ENCODE measurements at places on chromosomes 4 and X.
A peak's percentile ranks its signal among the peaks of the same experiment; 100 is the strongest.

- DNase-seq, result peak; percentile 26
Measured at GRCh38 chr4:13483768-13484121, 395 bp downstream of the RAB28 start.

DNA sequence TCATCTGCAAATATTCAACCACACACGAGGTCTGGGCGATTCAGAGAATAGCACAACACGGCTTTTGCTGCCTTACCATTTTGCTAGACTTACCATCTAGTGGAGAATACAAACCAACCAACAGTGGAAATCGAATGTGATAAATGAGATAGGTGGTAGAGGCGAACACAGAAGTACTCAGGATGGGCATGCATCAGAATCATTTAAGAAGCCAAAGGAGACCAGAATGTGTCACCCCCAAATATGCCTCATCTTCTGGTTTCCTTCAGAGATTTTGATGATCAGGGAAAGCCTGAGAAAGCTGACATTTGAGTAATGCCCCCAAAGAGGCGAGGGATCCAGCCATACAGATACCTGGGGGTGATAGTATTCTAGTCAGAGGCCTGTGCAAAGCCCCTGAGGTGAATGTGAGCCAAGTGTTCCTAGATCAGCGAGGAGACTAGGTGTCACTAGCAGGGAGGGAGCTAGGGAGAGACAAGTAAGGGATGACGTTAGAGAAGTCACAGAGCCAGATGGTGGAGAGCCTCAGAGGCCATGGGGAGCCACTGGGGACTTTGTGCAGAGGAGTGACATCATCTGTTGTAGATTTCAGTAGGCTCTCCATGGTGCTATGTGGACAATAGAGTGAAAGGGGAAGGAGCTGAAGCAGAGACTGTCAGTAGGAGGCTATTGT, 1.7 kb downstream of the MTMR1 start:
- no peak for DNase-seq

- no peak for DNase-seq
Measured at GRCh38 chr4:139530833-139531427, 25.1 kb downstream of the SETD7 start.

DNA sequence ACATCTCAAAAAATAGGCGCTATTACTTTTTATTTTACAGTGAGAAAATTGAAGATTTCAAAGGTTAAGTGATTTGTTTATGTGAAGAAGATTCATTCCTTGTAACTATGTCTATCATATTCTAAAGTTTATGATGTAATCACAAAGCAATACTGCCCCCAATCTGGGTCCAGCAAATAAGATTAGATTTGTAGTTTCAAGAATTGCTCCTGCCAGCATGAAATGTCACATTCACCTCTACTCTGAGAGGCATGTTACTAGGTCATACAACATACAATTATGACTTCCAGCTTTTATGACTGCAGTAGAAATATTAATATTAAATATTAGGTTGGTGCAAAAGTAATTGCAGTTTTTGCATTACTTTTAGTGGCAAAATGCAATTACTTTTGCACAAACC, 976.2 kb downstream of the FSTL5 start:
- DNase-seq, result no peak

DNA sequence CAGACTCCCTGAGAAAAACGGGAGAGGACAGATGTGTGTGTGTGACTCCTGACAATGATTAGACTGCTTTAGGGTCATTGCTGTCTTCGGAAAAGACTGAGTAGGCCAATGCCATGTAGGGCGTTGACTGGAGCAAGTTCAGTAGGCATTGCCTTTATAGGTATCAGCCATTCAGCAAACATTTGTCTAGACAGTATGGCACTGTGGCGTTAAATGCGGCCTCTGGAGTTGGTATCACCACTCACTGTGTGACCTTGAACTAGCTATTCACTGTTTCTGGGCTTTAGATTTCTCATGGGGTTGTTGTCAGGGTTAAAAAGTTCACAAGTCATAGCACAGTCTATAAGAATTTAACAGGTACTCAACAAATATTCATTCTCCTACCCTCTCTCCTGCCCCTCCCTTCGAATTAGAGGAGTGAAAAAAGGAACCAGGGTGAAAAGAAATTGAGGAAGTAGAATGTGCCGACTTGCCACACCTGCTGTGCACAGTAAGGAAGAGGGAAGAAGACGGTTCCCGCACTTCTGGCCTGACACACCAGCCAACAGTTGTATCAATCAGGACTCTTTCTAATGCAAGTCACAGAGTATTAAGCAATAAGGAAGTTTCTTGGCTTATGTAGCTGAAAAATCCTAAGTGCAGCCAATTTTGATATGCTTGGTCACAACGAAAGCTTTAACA, 83.2 kb upstream of the PLAC8 start:
- DNase-seq, result no peak
